ENCODE measurements at places on chromosomes 7 and 10. TPM values are rescaled to one million over a fixed set of nuclear protein-coding genes. Genes with fewer than 3 reads are reported as not detected.

The GIMAP2 gene
- total RNA-seq: 15.1 TPM

The EEPD1 gene
- 6.5 TPM for total RNA-seq

The GPR158 gene
- total RNA-seq: 0.19 TPM

The OR2A1 gene
- 0.09 TPM for total RNA-seq

The MRC1 gene
- 140 TPM for total RNA-seq

The TBX20 gene
- total RNA-seq: not detected

The ANKRD7 gene
- total RNA-seq: not detected

The GNAT3 gene
- total RNA-seq: not detected

The TUBB8 gene
- not detected for total RNA-seq

The IGF2BP3 gene
- total RNA-seq: 2.3 TPM

The RNLS gene
- total RNA-seq: 13.3 TPM

The SPDYE3 gene
- total RNA-seq: not detected

All from omental fat pad (tissue), 4 donors.